ENCODE measurements at places on chromosomes 5 and 9.

DNA sequence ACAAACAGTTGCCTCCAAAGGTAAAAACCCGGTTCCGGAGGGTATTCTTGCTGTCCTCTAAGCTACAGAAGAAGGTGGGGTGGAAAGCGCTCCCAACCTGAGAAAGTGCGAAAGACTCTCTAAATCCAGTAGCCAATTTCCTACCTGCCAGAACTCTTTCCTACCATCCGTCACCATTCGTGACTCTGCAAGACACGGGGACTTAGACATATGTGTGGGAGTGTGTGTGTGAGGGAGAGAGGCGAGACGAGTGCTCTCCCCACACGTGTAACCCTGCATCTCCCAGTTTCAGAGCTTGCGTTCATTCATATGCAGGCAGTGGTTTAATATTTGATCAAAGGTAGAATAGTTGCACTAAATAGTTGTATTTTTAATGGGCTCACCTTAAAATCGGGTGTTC is 473 bp upstream of the GABRA1 start:
- no peak for DNase-seq

GRCh38 chr5:158872455-158872854 is 227.3 kb downstream of the EBF1 start:
- no peak for DNase-seq

DNA sequence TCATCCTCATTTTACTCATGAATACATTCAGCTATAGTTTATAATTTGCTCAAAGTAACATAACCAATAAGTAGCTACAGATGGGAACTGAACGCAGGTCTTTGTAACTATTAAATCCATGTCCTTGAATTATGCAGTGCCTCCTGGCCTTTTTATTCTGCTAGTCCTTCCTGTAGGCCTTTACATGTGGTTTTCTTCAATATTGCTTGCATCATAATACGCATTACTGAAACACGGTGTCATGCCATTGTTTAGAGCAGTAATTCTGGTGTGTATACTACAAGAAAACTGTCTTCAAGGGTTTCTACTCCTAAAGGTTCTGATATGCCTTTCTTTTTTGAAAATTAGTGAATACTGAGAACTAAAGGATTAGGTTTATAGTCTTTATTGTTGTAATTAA is 20.7 kb downstream of the CWC27 start:
- DNase-seq, result no peak

DNA sequence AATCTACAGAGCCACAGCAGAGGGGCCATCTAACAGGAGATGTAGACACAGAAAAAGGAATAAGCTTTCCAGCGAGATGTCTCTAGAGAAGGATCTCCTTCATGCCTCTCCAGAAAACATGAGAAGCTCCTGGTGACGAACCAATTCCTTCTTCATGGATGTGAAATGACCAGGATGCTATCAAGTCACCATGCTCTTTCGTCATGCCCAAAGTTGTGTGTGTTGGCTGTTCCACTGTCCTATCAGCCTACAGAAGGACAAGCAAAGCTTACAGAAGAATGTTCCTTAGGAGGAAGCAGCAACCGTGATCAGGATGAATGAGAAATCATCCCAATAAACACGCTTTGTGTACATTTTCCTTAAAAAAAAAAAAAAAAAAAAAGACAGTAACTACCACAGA is 54.4 kb downstream of the ALDH7A1 start:
- DNase-seq, result no peak

DNA sequence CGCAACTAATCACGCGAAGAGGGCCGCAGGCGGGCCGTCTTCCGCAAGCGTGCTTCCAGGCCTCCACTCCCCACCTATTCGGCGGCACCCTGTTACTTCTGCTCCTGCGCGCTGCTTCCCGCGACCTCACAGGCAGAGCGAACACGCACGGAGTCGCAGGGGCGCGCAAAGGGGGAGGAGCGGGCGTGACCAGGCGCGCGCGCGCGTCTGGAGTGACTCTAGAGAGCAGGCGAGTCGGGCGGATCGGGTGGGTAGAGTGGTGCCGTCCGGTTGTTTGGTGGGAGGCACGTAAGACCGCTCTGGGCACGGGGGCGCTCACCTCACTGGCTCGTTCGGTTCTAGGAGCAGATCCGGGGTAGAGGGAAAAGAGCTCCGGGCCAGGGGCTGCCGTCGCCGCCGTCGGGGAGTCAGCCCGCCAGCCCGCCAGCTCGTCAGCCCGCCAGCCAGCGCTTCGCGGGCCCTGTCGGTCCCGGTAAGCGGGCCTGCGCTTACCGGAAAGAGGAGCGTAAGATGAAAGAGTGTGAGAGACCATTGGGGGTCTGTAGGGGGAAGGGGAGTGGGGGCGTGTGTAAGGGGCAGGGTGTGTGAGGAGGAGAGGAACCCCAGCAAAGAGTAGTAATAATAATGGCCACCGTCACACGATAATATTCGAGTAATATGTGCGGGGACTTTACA is at the start of gene CNOT8:
Gene CNOT8 (plus strand): TSS at position 331 of the 675 bp plus-strand sequence. CDS start 4,652 bp downstream, outside the sequence.
- DNase-seq, result peak; percentile 89
